ENCODE measurements at places on chromosomes 16 and 17.
A peak's percentile ranks its signal among the peaks of the same experiment; 100 is the strongest.

DNA sequence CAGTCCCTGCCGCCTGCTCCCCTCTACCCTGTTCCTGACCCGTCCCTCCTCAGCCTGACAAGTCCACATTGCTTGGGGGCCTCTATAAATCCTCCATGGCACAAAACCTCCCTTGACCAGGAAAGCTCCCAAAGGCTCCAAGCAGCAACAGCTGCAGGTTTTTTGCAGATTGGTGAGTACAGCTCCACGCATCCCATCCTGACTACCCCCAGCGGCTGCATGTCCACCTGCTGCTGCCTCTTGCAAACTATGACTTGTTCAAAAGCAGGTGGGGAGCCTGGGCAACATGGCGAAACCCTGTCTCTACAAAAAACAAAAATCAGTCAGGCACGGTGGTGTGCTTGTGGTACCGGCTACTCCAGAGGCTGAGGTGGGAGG is 122.8 kb downstream of the ANKRD11 start:
- no peak for DNase-seq

DNA sequence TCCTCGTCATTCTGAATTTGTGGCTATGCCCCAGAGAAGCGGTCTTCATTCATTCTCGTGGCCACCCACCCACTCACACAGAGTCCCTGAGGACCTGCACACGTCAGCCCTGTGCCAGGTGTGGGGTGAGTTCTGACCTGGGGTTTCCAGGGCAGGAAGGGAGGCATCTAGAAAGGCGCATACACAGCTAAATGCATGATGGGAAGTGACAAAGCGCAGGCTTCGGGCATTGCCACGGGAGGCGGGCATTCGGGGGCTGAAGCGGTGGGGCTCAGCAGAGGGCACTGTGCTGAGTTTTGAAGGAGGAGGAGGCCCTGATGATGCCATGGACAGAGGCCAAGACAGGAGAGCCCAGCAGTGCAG is 10.9 kb downstream of the UBALD2 start:
- no peak for DNase-seq

DNA sequence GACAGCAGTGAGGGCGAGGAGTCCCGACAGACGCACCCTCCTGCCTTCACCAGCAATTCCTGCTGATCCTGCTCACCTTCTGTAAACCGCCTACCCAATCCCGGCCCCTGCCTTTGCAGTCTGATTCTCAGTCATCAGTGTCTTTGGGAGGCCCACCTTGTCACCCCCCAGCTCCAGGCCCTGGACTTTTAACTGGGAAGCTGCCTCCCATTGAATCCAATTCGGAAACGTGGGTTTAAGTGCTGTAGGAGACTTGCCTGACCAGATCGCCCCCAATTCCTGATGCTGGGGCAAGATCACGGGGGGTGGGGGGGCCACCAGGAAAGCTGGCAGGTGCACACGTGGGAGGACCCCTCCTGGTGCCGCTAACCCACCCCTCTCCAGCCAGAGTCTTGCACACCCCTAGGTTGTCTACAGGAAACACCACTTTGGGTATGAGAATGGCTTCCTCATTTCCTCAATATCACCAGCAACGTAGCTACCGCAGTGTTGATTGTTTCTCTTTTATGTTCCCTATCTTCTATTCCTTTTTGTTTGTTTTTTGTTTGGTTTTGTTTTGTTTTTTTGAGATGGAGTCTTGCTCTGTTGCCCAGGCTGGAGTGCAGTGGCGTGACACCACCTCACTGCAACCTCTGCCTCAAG is 46.6 kb upstream of the CMIP start:
- DNase-seq: no peak

- DNase-seq: no peak
Observed at GRCh38 chr16:1003391-1004347, 22.1 kb downstream of the SOX8 start.

- peak; percentile 56 for DNase-seq
Observed at GRCh38 chr16:74743668-74744299, 30.8 kb downstream of the FA2H start.

- no peak for DNase-seq
Observed at GRCh38 chr16:1348926-1349325, 2.8 kb downstream of the TSR3 start.

DNA sequence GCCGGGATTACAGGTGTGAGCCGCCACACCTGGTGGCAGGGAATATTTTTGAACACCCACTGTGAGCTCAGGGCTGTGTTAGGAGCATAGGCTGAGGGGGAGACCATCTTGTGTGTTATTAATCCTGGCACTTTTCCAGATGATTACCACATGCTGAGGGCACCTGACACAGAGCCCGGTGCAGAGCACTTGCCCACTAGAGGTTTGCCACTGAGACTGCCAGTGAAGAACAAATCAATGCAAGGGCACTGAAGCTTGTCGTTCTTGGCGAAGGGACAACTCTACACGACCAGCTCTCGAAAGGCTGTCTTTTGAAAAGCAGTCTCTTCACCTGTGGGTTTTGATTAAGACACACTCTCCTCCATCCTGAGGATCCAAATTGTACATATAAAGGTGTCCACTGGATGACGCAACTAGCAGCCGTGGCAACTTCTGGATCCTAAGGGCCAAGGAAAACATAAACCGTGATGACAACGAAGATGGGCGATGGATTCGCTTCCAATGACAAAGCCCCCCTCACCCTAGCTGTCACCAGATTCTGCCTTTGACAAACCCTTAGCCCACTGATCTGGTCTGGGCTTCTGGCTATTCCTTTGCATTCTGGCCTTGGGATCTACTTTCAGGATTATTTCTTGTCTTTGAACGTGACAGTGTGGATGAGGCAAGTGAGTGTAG is 28.7 kb downstream of the WIPI1 start:
- no peak for DNase-seq

DNA sequence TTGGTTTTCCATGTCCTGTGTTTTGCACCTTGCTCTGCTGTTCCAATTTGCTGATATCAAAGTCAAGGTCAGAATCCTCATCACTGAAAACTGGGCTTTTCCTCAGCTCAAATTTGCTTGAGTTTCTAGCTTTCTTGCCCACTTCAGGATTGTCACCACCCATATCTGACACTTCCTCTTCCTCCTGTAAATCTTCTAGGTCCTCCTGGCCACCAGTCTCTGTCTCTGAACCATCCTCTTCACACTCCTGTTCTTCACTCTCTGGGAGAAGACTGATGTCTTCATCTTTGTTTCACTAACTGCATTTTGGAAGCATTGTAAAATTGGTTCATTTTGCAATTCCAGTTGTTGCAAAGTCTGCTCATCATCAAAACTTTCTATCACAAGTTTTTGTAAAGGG is 63.4 kb upstream of the RBL2 start:
- DNase-seq: no peak

DNA sequence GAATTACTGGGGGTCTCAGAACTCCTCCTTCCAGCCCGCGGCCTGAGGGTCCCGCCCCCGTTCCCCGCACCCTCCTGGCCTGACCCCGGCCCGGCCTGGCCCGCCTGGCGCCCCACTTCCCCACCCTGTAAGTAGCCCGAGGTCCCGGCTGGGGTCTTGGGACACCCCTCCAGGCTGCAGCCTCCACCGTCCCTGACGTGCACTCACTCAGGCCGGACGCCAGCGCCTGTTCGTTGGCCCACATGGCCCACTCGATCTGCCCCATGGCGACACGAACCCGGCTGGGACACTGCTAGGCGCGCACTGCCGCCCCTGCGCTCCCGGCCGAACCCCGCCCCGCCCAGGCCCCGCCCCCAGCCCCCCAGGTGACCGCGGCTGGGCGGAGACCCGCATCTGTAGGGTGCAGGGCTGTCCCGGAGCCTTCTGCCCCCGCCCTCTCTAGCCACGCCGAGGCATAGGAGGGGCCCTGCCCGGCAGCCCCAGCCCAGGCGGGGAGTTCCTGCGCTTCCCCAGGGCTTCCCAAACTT is at the start of gene CYBA:
TSS of gene CYBA (minus strand) at position 305 of the 527 bp plus-strand sequence. CDS start at position 265, 40 bp downstream.
- peak; percentile 38 for DNase-seq

DNA sequence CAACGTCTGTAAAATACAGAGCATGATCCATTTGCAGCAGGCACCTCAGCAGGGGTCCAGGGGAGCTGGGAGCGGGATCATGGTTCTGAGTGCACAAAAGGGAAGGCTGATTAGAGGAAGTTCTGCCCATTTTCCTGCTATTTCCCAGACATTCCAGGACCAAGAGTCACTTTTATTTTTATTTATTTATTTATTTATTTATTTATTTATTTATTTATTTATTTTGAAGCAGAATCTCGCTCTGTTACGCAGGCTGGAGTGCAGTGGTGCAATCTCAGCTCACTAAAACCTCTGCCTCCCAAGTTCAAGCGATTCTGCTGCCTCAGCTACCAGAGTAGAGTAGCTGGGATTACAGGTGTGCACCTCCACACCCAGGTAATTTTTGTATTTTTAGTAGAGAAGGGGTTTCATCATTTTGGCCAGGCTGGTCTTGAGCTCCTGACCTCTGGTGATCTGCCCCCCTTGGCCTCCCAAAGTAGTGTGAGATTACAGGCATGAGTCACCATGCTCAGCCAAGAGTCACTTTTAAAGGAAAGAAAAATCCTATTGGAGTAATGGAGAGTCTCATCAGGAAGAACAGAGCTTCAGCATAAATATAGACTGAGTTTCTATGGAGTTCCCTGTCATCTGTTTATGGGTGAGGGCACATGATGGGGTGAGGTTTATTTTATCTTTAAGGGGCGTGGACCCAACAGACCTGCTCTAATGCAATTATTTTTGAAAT is 355.2 kb downstream of the HAPSTR1 start:
- DNase-seq: no peak

- no peak for DNase-seq
Observed at GRCh38 chr16:50743581-50744225, 1.8 kb downstream of the CYLD start.
